Endothelial cell (in vitro differentiated cells): ENCODE measurements at places on chromosomes 5 and 9.

DNA sequence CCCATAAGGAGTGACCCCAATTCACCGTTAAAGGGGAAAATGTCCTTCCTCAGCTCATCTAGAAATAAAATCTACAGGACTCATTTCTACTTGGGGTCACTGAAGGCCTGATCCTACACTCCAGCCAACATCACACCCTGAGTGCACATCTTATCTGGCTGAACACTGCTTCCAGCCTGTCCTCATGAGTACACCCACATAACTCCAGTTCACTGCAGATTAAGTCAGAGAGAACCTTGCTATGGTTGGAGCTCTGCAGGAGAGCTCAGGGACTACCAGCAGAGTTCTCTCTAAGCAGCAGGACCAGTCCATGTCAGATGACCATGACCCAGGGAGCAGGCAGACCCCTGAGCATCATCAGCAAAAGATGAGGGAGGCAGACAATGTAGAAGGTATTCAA lies 126.9 kb upstream of the MAP3K1 start:
- DNase-seq: no peak

GRCh38 chr5:90802474-90803317 lies 244.1 kb downstream of the ADGRV1 start:
- peak; percentile 35 for DNase-seq

DNA sequence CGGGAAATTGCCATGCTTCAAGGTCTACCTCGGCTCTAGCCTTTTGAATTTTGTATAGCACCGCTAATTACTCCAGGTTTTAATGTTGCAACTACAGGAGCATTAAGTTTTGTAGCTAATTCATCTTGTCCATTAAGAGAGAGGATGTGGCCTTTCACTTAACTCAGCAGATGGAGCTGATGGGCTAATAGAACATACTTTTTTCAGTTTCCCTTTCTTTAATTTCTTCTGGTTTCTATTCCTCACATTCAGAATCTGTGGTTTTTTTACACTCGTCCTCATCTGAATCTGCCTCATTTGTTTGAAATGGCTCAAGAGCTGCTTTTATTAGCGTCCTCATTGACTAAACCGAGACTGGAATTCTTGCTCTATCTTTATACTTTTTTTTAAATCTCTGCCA lies 2085.7 kb upstream of the C9orf72 start:
- DNase-seq: no peak

DNA sequence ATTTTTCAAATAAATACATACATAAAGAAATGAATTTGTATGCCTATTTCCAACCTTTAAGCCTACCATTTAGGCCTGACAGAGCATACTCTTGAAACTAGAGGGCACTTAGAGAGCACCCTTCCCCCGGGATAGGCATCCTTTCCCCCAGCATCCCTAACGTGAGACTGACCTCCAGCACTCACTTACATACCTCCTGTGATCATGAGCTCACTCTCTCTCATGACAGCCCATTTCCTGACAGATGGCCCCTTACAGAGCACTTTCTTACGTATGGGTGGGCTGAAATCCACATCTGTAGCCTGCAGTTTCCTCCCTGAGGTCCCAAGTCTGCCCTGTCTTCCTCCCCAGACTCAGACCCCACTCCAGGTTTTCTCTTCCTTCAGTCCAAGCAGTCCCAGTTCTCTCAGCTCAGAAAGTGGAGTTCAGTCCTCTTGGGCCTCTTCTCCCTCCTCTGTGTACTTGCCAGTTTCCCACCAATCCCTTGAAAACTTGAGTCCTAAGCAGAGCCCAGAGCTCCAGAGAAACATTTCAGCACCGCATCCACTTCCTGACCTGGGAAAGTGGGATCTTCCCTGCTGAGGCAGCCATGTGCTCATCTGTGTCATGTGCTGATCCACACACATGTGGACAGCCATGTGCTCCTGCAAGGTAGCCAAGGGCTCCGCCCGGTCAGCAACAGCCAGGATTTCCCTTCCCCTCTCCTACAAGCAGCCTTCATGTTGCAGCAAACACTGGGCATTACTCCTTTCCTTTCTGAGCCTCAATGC lies 2.2 kb upstream of the CDX1 start:
- DNase-seq: no peak

DNA sequence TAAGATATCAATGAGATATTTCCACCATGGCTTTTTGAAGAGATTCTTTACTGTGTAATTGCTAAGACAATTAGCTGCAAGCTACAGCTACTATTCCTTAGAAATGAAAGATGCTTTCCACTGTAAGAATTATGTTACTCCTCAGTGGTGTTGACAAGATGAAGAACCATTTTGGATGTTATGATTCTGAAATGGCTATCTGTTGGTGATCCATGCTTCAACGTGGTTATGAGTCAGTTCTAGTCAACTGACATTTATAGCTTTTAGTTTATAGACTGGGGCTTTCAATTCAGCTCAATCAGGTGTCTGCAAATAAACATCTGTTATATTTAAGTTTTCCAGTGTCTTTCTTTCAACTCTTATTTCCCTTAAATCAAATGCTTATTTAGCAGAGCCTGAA lies 93.7 kb downstream of the SGCD start:
- DNase-seq: no peak

DNA sequence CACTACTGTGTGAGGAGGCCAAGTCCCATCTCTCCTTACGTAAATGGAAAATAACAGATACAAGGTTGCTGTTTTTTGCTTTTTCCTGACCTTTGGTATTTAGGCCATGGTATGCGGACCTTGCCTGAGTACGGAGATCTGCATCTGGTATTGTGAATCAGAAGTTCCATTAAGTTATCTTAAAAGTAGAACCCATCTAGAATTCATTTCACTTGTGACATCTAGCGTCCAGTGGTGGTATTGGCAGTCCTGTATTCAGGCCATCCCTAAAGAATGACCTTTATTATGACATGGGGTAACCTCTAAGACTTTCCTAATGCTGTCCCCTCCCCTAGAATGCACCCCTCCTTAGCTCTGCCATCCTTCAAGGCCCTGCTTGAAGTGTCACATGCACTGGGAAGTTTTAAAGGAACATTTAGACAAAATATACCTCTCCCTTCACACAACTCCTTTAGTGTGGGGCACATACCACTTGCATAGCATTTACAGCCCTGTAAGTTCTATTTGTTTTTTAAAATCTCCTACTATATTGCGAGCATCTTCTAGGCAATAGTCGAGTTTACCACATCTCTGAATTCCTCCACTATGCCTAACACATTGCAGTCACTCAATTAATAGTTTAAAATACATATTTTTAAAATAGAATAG lies 1.9 kb upstream of the SPDL1 start:
- peak; percentile 62 for DNase-seq
